ENCODE measurements at places on chromosomes 3 and 15.

- no peak for DNase-seq
These were observed 29.4 kb downstream of the ZNF589 start for GRCh38 chr3:48270306-48270705.

GRCh38 chr3:171760477-171760876 lies 49.8 kb downstream of the PLD1 start:
- DNase-seq: no peak

DNA sequence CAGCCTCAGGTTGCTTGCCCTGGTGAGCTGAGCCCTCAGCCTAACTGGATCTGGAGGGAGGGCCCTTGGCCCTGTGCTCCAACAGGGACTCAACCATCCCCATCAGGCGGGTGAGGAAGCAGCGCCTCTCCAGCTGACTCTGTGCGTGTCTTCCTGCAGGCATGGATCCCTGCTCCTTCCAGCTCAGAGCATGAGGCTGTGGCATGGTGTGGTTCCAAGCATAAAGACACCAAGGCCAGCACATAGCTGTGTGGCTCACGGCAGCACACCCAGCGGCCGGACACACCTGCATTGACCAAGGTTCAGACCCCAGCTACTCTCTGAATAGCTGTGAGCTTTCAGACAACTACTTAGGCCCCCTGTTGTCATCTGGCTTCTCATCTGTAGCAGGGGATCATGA lies 131.0 kb upstream of the PLXNA1 start:
- no peak for DNase-seq

- no peak for DNase-seq
These were observed 6.4 kb downstream of the CADM2 start for GRCh38 chr3:84965141-84965540.

DNA sequence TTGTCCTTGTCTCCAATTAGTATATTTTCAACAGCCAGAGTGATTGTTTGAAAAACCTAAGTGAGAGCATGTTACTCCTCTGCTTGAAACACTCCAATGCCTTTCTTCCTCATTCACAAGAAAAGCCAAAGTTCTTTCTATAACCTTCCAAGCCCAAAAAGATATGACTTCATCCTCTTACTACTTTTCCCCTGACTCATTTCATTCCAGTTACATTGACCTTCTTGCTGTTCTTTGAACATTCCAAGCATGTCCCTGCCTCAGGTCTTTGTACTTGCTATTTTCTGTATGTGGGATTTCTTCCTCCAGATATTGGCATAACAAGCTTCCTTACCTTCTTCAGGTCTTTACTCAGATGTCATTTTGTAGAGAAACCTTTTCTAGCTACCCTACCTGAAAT lies 28.3 kb downstream of the EHHADH start:
- DNase-seq: no peak

- no peak for DNase-seq
These were observed 492.8 kb upstream of the PROK2 start for GRCh38 chr3:72277710-72278109.

- no peak for DNase-seq
These were observed 43.8 kb upstream of the GPR149 start for GRCh38 chr3:154473769-154474168.

GRCh38 chr3:134362670-134363380 lies 11.4 kb downstream of the AMOTL2 start:
- DNase-seq: no peak

- no peak for DNase-seq
These were observed 97.1 kb upstream of the SNRPA1 start for GRCh38 chr15:101391981-101392640.

GRCh38 chr3:30629746-30630145 lies 23.3 kb downstream of the TGFBR2 start:
- no peak for DNase-seq

DNA sequence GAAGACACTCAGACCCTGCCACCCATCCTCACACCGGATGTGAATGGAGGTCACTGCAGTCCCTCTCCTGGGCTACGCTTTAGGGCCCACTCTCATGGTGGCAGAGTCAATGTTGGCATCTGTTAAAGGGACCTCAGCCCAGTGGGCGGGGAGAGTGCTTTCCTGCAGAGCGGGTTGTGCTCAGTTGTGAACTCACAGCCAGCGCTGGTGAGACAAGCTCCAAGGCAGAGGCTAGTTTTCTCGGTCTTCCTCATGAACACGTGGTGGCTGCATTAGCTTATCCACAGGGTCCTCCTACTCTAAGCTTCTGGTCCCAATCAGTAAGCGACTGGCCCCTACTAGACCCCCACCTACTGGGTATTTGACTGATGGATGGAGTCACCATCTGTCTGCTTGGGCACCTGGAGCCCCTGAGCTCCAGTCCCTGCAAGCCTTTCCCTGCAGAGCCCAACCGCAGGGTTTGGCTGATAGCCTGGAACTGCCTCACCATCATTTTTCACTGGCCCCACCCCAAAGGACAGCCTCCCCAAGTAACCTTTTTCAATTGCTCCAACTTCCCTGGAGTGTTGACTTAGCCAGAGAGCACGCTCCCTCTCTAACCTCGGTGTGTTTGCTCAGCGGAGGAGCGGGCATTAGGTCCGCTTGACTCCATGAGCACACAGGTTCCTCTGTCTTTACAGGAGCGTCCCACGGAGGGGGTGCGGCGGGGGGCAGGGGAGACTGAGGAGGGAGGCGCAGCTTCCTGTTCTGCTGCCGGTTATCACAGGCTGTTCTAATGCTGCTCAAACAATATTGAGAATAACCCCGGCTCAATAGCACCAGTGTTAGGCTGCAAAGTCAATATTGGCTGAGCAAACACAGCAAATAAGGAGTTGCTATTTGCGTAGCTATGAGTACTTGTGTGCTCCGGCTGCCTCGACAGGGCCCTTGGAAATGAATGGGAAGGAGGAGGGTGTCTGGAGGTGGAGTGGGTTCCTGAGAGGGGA lies 141.7 kb downstream of the RPLP1 start:
- peak; percentile 95 for DNase-seq

DNA sequence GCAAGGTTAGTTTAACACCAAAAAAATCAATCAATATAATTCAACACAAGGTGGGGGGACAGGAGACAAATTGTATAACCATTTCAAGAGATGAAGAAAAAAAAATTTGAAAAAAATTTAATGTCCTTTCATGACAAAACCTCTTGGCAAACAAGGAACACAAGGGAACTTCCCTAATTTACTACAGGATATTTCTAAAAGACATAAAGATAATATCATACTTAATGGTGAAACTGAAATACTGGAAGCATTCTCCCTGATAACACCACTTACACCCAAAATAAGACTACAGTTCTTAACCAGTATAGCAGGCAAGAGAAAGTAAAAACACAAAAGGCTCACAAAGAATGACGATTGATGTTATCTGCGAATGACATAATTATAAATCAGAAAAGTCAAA lies 44.7 kb downstream of the IFT57 start:
- no peak for DNase-seq

GRCh38 chr3:139737682-139738361 lies 60.0 kb upstream of the NMNAT3 start:
- DNase-seq: no peak

DNA sequence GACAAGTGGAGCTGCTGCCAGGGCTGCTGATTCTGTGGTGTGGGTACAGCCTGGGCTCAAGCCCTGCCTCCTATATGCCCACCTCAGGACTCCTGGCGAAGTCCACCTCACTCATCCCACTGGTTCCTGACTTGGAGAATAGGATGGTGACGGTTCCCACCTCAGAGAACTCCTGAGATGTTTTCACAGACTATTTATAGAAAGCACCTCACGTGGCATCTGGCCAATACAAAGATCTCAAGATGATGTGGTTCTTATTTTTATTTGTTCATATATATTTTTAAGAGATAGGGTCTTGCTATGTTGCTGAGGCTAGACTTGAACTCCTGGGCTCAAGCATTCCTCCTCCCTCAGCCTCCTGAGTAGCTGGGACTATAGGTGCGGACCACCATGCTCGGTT lies 236.9 kb upstream of the BHLHE40 start:
- no peak for DNase-seq

DNA sequence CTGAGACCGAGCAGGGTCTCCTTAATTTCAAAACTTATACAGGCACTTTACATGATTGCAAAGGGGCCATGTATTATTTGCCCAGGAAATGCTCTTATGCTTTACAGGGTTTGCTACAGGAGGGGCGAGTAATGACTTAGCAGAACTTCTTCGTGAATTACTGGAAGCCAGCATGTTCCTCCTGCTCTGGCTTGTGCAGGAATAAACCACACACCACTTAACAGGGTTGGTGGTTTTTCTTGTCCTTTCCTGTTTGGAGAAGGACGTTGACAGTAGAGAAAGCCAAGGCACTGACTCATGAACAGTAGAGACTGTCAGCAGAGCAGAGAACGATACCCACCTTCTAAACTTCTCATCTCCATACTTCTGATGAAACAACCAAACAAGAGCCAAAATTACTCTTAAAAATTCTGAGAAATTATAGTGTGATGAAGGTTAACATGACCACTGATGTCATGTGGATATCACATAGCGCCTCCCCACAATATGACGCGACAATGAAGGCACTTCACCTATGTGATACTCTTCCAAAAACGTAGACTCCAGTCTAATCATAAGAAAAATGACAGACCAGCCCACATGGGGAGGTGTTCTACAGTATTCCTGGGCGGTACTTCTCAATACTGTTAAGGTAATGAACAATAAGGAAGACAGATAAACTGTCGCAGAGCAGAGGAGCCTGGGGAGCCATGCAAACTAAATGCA lies 24.7 kb upstream of the MCTP2 start:
- DNase-seq: no peak

DNA sequence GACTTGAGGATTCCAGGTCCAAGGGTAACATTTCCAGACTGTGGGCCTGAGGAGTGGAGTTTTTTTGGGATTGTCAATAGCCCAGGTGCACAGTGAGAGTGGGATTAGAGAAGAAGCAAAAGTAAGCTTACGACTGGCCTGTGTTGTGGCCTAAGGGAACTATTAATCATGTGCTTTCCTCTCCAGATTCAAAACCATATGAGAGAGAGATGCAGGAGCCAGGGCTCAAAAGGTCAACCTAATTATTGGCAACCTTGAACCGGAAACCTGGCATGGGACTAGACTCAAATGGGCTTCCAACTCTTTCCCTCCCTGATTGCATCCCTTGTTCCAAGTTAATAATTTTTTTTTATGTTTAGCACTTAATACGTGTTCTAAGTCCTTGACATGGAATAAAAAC lies 242.1 kb upstream of the THRB start:
- no peak for DNase-seq

GRCh38 chr3:172622916-172623700 lies 87.8 kb downstream of the NCEH1 start:
- DNase-seq: no peak

- DNase-seq: no peak
These were observed 8.1 kb downstream of the PGBD4 start for GRCh38 chr15:34109797-34110663.

GRCh38 chr3:102290241-102290640 lies 144.6 kb upstream of the ZPLD1 start:
- DNase-seq: no peak

DNA sequence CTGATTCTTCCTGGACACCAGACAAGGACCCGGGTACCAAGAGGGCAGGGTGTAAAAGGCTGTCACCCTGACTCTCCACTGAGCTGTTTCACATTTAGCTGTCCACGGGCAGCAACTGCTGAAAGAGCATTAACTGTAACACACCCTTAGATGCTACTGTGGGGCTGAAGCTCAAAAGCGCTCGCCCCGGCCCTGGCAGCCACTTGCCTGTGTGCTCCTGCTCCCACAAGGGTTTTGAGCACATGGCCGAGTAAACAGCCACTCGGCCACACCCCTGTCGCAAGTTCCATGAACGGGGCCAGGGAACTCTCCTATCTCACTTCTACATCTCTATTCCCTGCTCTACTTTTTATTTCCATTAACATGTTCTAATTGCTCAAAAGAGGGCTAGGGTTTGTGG lies 421.7 kb downstream of the TUSC7 start:
- DNase-seq: no peak

- no peak for DNase-seq
These were observed 57.1 kb downstream of the SHQ1 start for GRCh38 chr3:72791161-72791560.

- no peak for DNase-seq
These were observed 498.7 kb upstream of the CDIN1 start for GRCh38 chr15:36080759-36081158.

- DNase-seq: no peak
These were observed 7.0 kb upstream of the CPNE9 start for GRCh38 chr3:9696480-9697220.

GRCh38 chr15:77032052-77032646 lies 37.2 kb downstream of the PSTPIP1 start:
- DNase-seq: no peak

DNA sequence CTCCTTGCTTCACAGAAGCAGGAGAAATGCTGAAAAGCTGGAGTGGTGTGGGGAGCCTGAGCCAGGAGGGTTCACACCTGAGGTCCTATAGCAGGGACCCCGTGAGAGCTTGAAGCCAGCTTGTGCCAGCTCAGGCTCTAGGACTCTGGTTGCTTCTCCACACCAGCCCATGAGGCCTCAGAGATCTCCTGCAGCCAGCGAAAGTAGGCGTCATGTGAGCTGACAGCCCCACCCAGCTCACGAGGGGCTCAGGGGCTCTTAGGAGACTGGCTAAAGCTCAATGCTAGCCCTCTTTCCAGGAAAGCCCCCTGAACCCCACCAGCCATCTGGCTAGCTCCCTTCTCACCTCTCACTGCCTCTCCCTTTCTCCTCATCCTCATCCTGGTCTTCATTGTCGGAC lies 16.9 kb upstream of the CPEB1 start:
- no peak for DNase-seq

DNA sequence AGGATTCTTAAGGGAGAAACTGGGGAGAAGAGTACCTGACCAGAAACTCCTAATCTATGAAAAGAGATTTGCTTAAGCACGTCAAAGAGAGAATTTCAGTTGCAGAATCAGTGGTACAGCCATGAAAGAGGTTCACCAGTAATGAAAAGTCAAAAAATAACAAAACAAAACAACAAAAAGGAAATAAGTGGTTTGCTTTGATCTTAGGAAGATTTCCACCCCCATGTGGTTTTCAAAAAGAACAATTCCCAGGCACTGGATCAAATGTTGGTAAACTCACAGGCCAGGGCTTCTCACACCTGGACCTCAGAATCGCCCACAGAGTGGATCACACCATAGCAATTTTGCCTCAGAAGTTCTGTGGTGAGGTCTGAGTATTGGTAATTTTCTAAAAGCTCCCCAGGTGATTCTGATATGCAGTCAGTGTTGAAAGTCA lies 67.5 kb downstream of the TMEM39A start:
- no peak for DNase-seq

GRCh38 chr3:3084890-3085289 lies 25.3 kb downstream of the IL5RA start:
- no peak for DNase-seq

- DNase-seq: no peak
These were observed 33.7 kb downstream of the THRB start for GRCh38 chr3:24460974-24461373.

DNA sequence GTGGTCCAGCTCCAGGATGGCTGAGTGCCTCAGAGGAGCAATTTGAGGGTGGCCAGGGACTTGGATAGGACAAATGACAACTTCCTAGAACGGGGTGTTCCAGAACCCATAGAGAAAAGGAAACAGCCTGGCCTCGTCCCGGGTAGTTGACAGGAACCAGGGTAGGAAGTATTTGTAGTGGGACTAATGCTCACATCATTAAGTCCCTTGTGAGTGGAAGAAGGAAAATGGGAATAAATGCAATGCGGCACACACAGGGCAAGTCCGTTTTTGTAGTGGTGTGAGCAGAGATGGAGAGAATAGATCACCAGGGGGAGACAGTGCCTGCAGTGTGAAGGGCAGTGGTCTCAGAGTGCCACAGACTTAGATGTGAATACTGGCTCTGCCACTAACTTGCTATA lies 19.6 kb downstream of the TIMP4 start:
- DNase-seq: no peak
